Frontal cortex (tissue), 4 donors: ENCODE measurements at places on chromosomes 5 and 9.

DNA sequence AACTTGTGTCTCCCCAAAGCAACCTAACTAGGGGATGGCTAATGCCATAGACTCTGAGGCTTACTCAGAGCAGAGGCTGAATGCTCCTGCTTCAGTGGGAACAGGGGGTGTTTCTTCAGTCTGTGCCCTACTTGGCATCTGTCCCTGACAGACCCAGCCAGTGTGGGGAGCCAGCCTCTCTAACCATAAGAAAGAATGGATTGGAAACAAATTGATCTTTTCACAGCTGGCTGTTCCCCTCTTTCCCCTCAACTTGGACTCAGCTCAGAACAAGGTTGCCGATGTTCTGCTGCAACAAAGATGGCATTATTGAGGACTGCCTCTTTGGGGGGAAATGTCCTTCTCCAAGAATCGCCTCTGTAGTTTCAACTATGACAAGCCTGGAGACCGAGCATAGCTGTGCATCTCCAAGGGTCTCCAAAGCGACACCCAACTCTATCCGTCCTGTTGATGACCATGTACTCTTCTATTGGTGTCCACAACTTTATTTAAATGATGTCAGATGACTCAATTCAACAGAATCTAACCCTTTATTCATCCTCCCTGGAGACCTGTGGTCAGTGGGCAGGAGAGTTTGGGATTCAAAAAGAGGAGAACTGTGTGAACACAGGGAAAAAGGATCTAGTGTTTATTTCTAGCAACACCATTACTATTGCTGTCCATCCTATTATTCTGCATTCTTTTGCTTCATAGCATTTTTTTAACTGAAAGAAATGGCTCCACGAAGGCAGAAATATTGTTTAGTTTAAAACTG is 24.7 kb upstream of the TNC start:
- no peak for DNase-seq

GRCh38 chr5:1096838-1097237 is 15.0 kb downstream of the SLC12A7 start:
- no peak for DNase-seq

- DNase-seq: no peak
Measured at GRCh38 chr9:91026266-91026665, 224.6 kb downstream of the SYK start.

DNA sequence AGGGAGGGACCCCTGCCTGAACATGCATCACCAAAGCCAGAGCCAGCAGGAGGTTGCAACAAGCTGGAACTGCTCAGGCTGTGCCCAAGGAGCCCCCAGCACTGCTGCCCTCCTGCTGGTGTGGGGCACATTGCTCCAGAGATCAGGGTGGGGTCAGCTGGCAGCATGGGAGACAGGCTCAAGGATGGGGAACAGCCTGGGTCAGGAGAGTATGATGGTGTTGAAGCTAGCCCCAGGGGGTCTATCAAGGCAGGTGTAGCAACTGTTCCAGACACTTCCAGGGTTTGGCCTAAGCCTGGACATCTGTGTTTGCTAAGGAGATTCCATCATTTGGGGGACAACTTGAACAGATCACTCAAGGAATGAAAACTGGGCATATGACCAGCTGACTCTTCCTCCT is 133.1 kb downstream of the ATPSCKMT start:
- no peak for DNase-seq

DNA sequence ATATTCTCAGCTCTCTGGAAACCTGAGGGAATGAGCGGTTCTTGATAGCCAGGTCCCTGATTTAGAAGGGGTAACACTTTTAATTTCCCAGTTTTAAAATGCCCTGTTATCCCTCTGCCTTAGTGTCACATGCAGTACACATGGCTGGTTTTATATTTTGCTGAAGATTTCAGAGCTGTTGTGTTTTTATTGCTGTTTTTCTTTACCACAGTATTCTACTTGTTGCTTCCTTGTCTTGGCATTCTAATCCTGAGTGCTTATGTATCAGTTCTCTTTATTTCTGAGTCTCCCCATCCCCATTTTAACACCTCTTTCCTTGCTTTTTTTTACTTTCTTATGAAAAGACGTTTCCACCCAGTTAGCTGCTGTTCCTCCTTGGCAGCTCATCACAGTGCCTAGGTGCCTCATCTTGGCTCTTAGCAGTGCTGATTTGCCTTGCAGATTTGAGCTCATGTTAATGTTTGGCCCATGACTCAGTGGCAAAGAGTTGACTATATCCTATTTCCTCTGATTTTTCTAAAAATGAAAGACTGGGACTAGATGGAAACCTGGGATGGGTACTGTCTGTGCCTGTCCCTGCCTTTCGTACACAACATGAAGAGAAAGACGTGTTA is 3.7 kb downstream of the MTRR start:
- no peak for DNase-seq

- DNase-seq: peak; percentile 17
Measured at GRCh38 chr9:214648-215493, at the start of gene DOCK8. Gene DOCK8 (plus strand): TSS chr9:214865. CDS start chr9:214977, 112 bp downstream.

DNA sequence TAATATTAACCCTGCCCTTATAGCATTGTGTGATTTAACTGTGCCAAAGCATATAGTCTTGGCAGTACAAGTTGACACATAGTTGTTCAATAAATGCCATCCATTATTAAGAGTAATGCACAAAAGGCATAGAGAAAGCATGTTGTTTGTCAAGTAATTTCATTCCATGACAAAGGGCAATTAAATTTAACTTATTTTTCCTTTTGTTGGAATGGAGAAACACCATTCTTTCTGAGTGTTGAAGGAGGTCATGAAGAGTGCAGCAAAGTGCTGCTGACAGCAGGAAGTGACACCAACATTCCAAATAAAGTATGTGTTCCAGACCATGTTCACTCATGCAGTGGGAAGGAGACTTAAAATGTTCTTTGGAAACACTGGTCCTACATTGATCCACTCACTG is 29.1 kb downstream of the ANKDD1B start:
- no peak for DNase-seq

- no peak for DNase-seq
Measured at GRCh38 chr9:33751536-33752129, 43.7 kb upstream of the PRSS3 start.
